ENCODE measurements at places on chromosomes 12 and 14.

DNA sequence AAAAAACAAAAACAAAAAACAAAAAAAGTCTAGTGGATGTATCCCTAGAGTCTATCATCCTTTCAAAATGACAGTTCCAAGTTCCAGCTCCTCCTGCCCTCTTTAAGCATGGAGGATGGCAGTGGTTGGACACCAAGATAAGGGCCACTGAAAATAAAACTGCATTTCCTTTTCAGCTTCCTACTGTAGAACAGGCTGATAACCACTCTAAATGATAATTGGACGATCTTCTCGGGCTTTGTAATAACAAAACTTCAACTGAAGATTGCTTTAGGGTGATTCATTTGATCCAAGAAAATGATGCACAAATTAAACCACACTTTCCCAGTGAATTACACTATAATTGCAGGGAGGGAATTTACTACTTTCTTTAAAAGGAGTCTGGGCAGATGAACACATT is 42.2 kb upstream of the CRACR2A start:
- H3K27me3 ChIP-seq = no peaks in the 10 kb centered on the region
- DNase-seq = no peak

GRCh38 chr12:11584221-11584855 is 65.1 kb upstream of the ETV6 start:
- peaks cover 26% of the 10 kb centered on the region for H3K27me3 ChIP-seq
- no peak overlapping the region for H3K27ac ChIP-seq
- no peak for DNase-seq
- peaks cover 2% of the 10 kb centered on the region for H3K4me1 ChIP-seq

DNA sequence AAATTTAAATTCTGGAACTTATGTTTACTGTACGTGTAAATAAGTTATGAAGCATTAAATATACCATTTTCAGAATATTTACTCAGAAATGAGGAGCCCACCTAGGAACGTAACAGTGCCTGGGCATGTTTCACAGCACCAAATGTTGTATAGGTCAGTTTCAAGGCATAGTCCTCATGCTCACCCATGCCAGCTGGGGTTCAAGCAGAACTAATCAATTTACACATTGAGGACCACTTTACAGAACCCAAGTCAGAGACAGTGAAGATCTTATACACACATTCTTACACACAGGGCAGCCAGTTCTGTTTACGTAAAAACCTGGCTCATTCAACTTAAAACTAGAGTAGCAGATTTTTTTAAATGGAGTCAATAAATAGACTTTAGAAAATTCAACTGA is 2.0 kb downstream of the KICS2 start:
- H3K4me1 ChIP-seq = peaks cover 18% of the 10 kb centered on the region
- H3K36me3 ChIP-seq = peaks cover 21% of the 10 kb centered on the region
- H3K4me3 ChIP-seq = no peak overlapping the region
- no peak for DNase-seq
- no peak overlapping the region for H3K27ac ChIP-seq
- H3K27me3 ChIP-seq = no peaks in the 10 kb centered on the region

GRCh38 chr12:1807087-1807860 is 13.1 kb upstream of the LRTM2 start:
- no peak overlapping the region for H3K27ac ChIP-seq
- peaks cover 4% of the 10 kb centered on the region for H3K36me3 ChIP-seq
- H3K4me3 ChIP-seq = no peak overlapping the region
- no peaks in the 10 kb centered on the region for H3K27me3 ChIP-seq

- H3K4me1 ChIP-seq = peaks cover 8% of the 10 kb centered on the region
- no peaks in the 10 kb centered on the region for H3K27me3 ChIP-seq
- no peak for DNase-seq
- H3K27ac ChIP-seq = no peak overlapping the region
Measured at GRCh38 chr14:68247676-68248268, 428.2 kb downstream of the RAD51B start.

GRCh38 chr12:95202691-95203486 is 14.4 kb downstream of the FGD6 start:
- no peak for DNase-seq
- no peak overlapping the region for H3K4me3 ChIP-seq
- H3K36me3 ChIP-seq = no peaks in the 10 kb centered on the region

- H3K36me3 ChIP-seq = peaks cover 13% of the 10 kb centered on the region
- no peaks in the 10 kb centered on the region for H3K27me3 ChIP-seq
- no peak for DNase-seq
- no peak overlapping the region for H3K27ac ChIP-seq
Measured at GRCh38 chr12:1768615-1769014, 51.8 kb upstream of the LRTM2 start.

- H3K4me3 ChIP-seq = peak overlapping the region; percentile 46
- peaks cover 21% of the 10 kb centered on the region for H3K4me1 ChIP-seq
- peak overlapping the region; percentile 83 for H3K27ac ChIP-seq
Measured at GRCh38 chr12:4027412-4027811, 154.2 kb upstream of the PARP11 start.

- no peaks in the 10 kb centered on the region for H3K4me1 ChIP-seq
- no peak overlapping the region for H3K27ac ChIP-seq
- no peak overlapping the region for H3K4me3 ChIP-seq
- no peaks in the 10 kb centered on the region for H3K27me3 ChIP-seq
- peaks cover 81% of the 10 kb centered on the region for H3K36me3 ChIP-seq
- no peak for DNase-seq
Measured at GRCh38 chr12:51103977-51104376, 20.6 kb upstream of the CSRNP2 start.

GRCh38 chr14:50763382-50764007 is 67.5 kb downstream of the NIN start:
- no peaks in the 10 kb centered on the region for H3K27me3 ChIP-seq
- H3K4me3 ChIP-seq = no peak overlapping the region
- H3K27ac ChIP-seq = no peak overlapping the region
- DNase-seq = no peak

- no peak for DNase-seq
- no peaks in the 10 kb centered on the region for H3K4me1 ChIP-seq
- H3K4me3 ChIP-seq = no peak overlapping the region
Measured at GRCh38 chr14:77151918-77152588, 10.5 kb upstream of the ZDHHC22 start.

DNA sequence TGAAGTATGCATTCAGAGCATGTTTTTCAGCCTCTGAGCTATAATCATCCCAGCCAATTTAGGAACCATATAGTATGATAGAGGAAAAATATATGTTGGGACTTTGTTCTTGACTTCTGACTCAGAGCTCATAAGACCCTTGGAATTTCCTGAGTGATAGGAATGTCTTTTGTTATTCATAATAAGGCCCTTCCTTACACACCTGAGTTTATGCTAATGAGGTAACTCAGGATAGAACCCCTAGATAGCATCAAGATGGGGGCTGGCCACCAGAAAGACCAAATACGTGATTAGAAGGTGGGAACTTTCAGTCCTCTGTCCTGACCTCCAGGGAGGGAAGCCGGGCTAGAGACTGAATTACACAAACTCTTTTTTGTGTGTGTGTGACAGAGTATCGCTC is 32.4 kb upstream of the PLEK2 start:
- no peaks in the 10 kb centered on the region for H3K36me3 ChIP-seq
- no peaks in the 10 kb centered on the region for H3K4me1 ChIP-seq
- H3K27me3 ChIP-seq = peaks cover 42% of the 10 kb centered on the region

DNA sequence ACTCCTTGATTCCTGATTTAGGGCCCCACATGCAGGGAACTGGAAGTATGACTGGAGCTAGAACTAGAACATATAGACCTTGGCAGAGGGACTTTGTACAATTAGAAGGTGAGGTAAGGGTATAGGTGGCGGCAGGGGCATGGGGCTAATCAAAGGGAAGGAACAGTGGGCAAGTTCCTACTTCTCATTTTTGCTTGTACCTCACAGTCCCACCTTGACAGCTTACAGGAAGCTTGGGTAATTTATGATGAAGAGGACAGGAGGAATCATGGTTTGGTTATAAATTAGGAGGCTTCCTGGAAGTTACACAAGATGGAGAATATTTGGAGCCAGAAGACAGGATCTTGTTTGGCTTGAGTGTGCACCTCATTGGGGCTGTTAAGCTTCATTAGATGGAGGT is 33.4 kb downstream of the SUSD6 start:
- peaks cover 62% of the 10 kb centered on the region for H3K4me1 ChIP-seq
- DNase-seq = no peak
- H3K4me3 ChIP-seq = no peak overlapping the region
- H3K27ac ChIP-seq = no peak overlapping the region
- no peaks in the 10 kb centered on the region for H3K27me3 ChIP-seq

- H3K4me1 ChIP-seq = peaks cover 18% of the 10 kb centered on the region
- H3K36me3 ChIP-seq = peaks cover 3% of the 10 kb centered on the region
- H3K27me3 ChIP-seq = no peaks in the 10 kb centered on the region
- no peak overlapping the region for H3K4me3 ChIP-seq
Measured at GRCh38 chr14:98296895-98297294, 975.1 kb downstream of the BCL11B start.

DNA sequence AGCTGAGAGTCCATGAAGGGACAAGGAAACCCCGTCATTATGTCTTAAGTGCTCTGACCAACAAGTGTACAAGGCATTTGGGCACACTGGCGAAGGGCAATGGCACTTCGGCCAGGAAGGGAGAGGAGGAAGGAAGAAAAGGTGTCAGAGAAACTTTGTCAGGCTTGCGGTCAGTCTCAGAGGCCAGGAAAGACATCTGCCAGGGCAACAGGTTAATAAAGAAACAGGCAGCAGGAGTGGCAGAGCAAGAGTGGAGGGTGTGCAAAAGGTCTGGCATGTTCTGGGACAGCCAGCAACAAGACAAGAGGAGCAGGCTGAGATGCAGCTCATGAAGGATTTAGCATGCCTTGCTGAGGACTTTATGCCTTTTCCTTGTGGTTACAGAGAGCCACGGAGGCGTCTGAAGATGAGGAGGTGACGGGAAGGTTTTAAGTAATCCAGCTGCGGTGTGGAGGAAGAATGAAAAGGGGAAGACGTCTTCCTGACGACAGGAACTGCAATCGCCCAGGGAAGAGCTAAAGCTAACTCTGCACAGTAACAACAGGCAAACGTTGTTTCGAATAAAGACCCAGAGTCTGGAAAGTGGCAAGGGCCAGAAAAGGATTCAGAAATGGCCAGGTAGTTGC is 13.1 kb downstream of the APPL2 start:
- peaks cover 15% of the 10 kb centered on the region for H3K4me1 ChIP-seq
- H3K36me3 ChIP-seq = peaks cover 13% of the 10 kb centered on the region
- no peaks in the 10 kb centered on the region for H3K27me3 ChIP-seq
- H3K27ac ChIP-seq = no peak overlapping the region

GRCh38 chr12:1906579-1906978 is 11.9 kb downstream of the CACNA2D4 start:
- no peak overlapping the region for H3K4me3 ChIP-seq
- H3K4me1 ChIP-seq = peaks cover 9% of the 10 kb centered on the region
- no peak overlapping the region for H3K27ac ChIP-seq
- H3K27me3 ChIP-seq = peaks cover 32% of the 10 kb centered on the region
- H3K36me3 ChIP-seq = peaks cover 1% of the 10 kb centered on the region
- DNase-seq = no peak

GRCh38 chr14:22536853-22537338 is 52.1 kb downstream of the DAD1 start:
- peak overlapping the region; percentile 91 for H3K4me3 ChIP-seq
- peak; percentile 54 for DNase-seq
- no peaks in the 10 kb centered on the region for H3K27me3 ChIP-seq
- peaks cover 97% of the 10 kb centered on the region for H3K36me3 ChIP-seq
- peaks cover 88% of the 10 kb centered on the region for H3K4me1 ChIP-seq

- H3K4me1 ChIP-seq = peaks cover 31% of the 10 kb centered on the region
- peaks cover 53% of the 10 kb centered on the region for H3K36me3 ChIP-seq
- no peaks in the 10 kb centered on the region for H3K27me3 ChIP-seq
- peak overlapping the region; percentile 81 for H3K4me3 ChIP-seq
- peak overlapping the region; percentile 92 for H3K27ac ChIP-seq
Measured at GRCh38 chr12:8087666-8088065, 5.6 kb downstream of the NECAP1 start.

GRCh38 chr12:59675461-59675860 is 79.6 kb downstream of the SLC16A7 start:
- no peak for DNase-seq
- H3K27me3 ChIP-seq = no peaks in the 10 kb centered on the region
- H3K4me1 ChIP-seq = peaks cover 39% of the 10 kb centered on the region
- H3K27ac ChIP-seq = no peak overlapping the region
- no peak overlapping the region for H3K4me3 ChIP-seq

GRCh38 chr12:69648476-69648875 is 37.8 kb upstream of the LRRC10 start:
- H3K36me3 ChIP-seq = no peaks in the 10 kb centered on the region
- no peak for DNase-seq
- H3K27ac ChIP-seq = no peak overlapping the region
- no peak overlapping the region for H3K4me3 ChIP-seq
- no peaks in the 10 kb centered on the region for H3K4me1 ChIP-seq

DNA sequence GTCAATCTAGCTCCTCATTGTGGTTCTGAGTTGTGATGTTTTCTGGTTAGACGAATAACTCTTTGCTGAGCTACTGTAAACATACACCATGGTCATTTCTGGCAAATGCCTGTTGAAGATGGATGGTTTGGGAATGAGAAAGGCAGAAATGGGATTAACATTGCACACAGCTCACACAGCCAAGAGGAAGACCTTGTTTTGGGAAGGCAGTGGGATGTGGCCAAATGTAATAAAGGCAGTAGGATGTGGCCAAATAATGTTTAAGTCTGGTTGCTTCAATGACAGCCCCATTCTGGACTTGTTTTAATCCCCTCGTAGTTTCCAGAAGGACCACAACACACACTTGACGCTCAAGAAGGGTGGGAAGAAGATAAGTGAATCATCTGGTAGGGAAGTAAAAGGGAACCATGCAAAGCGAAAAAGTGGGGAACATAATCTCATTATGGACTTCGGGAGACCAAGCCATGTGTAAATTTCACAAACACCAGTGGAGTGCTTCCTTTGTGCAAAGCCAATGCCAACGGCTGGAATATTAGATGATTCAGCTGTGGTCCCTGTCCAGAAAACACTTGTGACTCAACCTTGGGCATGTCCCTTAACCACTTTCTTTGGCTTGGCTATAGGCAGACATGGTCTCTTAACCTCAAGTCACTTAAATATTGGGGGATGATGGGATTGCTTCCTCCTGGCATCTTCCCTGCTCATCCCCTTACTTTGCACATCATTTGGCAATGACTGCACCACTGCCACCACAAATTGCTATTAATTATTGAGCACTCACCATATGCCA is 284.4 kb upstream of the CRY1 start:
- peaks cover 4% of the 10 kb centered on the region for H3K36me3 ChIP-seq
- H3K27ac ChIP-seq = no peak overlapping the region
- no peaks in the 10 kb centered on the region for H3K27me3 ChIP-seq
- H3K4me1 ChIP-seq = peaks cover 30% of the 10 kb centered on the region

DNA sequence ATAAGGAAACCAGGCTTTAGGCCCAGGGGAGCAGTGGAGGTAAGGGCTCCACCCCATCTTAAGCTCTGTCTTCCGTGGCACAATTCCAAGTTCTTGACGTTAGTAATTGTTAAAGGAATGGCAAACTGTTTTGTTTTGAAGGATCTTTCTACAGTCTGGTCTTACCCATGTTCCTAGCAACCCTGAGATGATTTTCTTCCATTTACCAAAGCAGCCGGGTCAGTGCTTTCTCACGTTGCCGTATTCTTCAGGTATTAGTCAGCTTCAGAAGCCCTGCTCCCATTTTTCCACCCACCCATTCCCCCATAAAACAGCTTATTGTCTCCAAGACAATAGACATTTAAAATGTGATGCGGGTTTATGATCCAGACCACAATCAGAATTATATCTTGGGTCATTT is 10.3 kb downstream of the NRIP2 start:
- no peak overlapping the region for H3K4me3 ChIP-seq
- no peak for DNase-seq
- H3K27ac ChIP-seq = peak overlapping the region; percentile 32
- no peaks in the 10 kb centered on the region for H3K27me3 ChIP-seq
